Myocyte (in vitro differentiated cells): ENCODE measurements at places on chromosomes 12 and 14. TPM values are rescaled to one million over a fixed set of nuclear protein-coding genes. Genes with fewer than 3 reads are reported as not detected.

Gene INSM2
- total RNA-seq = not detected in 2 replicates

Gene LUM
- total RNA-seq = 147 and 149 TPM in 2 replicates

Gene AJUBA
- total RNA-seq = 150 and 178 TPM in 2 replicates

Gene CD69
- not detected in 2 replicates for total RNA-seq

Gene SIX1
- total RNA-seq = 96.6 and 118 TPM in 2 replicates

Gene FAM216A
- 32.7 and 40.7 TPM in 2 replicates for total RNA-seq

Gene TPPP2
- not detected in 2 replicates for total RNA-seq

GRCh38 chr12:114835031-114835430 is 151.1 kb upstream of the TBX3 start:
- no peak for DNase-seq

DNA sequence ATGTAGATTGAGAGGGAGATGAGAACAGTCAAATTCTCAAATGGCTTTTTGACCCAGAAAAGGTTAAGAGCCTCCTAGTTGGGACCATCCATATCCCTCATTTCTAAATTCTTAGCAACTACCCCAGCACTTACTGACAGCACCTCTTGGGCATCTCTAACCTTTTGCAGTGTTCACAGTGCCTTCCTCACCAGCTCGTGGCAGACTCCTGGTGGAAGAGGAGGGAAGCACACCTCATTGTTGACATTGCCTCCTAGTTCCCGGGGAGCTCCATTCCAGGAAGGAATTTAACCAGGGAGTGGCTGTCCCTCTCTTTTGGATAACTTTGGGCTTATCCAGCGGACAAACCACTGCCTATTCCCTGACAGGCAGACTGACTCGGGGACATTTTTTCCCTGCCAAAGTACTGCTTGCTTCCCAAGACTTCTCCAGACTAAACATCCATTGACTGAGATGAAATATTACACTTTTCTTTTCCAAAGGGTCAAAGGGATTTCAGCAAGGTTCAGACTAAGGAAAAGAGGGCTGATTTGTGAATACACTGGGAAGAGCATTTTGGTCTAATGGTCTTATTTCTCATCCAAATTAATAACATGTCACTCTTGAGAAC is 9.0 kb upstream of the OR6J1 start:
- DNase-seq = peak; percentile 87

DNA sequence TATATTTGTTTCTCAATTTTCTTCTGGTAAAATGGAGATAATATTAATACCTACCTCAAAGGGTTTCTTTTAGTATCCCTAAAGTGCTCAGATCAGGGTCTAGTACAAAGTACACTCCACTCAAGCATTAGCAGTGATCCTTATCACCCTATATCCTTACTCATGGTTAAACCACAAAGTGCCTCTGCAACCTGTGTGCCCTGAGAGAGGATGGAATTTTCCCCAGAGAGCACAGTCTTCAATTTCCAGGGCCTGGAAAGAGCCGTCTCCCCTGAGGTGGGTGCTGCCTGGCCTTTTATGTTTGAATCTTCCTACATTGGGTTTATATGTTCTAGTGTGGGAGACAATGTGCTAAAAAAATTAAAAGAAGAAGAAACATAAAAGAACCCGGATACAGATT is 183.1 kb upstream of the FBXO33 start:
- DNase-seq = no peak

GRCh38 chr14:53613404-53614253 is 343.0 kb downstream of the BMP4 start:
- DNase-seq = peak; percentile 48

DNA sequence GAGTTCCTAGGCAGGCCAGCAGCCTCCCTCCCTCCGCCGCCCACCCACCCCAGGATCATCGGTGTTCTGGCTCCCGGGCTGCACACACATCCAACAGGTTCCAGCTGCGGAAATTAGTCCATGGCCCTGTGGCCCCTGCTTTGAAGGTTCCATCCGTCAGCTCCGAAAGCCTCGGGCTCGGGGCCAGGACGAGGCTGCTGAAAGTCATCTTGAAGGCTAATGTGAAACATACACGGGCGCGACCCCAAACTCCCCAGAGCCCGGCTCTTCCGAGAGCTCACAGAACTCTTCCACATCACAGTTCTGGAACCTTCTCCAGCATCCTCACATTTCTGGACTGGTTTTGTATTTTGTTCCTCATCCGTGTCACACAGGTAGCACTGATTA is 19.8 kb downstream of the KDM2B start:
- DNase-seq = no peak

- peak; percentile 33 for DNase-seq
These were observed 46.0 kb upstream of the KTN1 start for GRCh38 chr14:55533960-55534359.

GRCh38 chr12:128190614-128191013 is 76.4 kb upstream of the TMEM132C start:
- DNase-seq = no peak

GRCh38 chr14:56300495-56300894 is 182.3 kb downstream of the PELI2 start:
- DNase-seq = peak; percentile 84

DNA sequence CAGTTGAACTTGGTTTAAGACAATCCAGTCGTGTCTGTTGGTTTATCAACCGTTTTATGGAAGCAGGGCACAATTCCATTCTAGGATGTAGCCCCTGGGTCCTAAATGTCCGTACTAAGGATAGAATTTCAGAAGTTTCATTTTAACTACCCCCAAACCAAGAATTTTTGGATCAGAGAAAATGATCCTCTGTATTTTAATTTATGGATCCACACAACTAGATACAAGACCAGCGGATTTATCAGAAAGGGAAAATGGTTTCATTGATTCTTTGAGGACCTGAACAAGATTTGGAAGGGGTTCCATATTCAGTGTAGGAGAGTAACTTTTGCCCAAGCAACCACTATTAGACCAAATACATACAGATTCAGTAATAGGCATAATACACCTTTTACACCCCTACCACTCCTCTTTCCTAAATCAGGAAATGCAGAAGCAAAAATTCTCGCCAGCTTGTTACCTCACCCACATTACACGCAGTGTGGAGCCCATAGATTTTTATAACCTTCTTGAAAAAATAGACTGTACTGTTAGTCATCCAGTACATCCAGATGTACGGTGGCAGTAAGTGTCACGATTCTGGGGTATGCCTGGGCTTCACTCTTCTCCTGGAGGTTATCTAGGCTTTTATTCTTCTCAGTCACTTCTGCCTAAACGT is 1.4 kb upstream of the FBXL14 start:
- DNase-seq = no peak

DNA sequence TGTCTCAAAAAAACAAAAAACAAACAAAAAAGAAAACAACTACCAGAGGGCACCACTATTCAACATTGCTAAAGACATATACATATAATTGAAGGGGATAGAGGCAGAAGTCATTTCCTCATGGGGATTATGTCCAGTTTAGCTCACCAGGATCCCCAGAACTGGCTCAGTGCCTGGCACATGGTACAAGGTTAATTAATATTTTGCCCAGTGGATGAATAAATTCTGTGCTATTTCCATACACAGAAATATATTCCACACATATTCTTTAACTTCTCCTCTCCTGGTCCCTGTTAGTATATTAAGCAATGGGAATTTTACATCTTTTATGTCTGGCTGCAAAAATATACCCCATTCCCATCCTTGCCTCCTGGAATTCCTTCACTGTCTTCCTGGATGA is 6.7 kb downstream of the FOS start:
- DNase-seq = no peak

- no peak for DNase-seq
These were observed 6.1 kb downstream of the ATP2B1 start for GRCh38 chr12:89702503-89702902.

DNA sequence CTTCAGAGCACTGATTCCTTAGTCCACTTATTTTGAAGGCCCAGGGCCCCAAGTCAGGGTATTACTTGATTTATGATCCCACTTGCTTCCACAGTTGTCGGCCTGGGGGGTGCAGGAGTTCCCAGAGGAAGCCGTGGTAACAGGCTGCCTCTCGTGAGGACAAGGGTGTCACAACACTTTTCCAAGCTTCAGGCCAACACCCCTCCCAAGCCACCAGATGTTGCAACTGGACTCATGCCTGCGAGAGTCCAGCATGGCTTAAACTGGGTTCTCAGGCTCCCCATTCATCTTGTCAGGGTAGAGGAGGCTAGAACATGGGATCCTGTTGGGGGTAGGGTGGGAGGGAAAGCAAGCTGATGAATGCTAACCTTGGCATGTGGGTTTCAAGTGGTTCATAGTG is 56.1 kb downstream of the BMP4 start:
- DNase-seq = peak; percentile 91

- no peak for DNase-seq
These were observed 76.4 kb upstream of the DICER1 start for GRCh38 chr14:95233702-95234241.

DNA sequence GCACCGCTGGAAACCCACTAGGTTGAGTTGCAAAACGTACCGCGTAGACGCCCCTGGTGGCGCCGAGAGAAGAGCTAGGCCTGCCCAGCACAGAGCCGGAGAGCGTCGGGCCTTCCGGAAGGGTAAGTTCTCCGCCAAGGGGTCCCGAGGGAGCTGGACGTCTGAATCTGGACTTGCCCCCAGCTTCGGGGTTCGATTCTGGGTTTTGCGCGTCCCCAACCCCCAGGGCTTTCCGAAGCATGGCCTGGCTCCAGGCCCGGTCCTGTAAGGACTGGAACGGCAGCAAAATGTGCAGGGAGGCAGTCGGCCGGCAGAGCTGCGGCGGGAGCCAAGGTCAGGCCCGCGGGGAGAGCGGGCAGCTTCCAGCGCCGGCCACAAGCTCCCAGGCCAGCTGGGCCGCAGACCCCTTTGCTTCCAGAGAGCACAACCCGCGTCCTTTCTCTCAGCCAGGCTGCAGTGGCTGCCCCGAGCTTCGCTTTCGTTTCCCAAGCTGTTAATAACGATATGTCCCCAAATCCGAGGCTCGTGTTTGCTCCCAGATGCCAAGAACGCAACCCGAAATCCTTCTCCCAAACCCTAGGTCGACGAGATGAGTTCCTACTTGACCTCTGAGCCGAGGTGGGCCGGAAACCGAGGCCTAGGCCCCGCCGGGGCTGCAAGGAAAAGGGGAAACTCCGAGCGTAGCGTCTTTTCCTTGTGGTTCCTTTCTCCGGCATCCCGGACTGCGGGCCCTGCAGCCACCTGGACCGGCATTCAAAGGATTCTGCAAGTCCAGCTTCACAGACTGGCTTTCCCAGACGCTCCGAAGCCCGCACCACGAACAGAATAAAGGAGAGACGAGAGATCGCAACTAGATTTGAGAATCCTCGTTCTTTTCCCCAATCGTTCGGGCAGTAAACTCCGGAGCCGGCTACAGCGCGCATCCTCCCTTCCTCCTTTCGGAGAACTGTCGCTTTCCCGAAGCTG is 3.2 kb upstream of the TBX5 start:
- no peak for DNase-seq

DNA sequence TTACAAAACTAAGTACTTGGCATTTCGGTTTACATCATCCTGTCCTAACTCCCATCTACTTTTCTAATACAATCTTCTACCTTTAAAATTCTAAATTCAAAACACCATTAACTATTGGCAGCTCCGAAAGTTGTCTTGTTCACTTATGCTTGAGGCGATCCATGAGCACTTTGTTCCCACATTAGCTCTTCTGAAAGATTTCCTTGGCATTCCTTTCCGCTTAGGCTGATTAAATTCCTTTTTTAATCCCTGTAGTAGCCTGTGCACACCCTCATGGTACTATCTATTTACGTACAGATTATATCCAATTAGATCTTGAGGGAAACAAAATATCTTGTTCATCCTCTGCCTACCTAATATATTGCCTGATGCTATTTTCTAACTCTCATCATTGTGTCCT is 480.7 kb downstream of the PRKD1 start:
- DNase-seq = no peak

DNA sequence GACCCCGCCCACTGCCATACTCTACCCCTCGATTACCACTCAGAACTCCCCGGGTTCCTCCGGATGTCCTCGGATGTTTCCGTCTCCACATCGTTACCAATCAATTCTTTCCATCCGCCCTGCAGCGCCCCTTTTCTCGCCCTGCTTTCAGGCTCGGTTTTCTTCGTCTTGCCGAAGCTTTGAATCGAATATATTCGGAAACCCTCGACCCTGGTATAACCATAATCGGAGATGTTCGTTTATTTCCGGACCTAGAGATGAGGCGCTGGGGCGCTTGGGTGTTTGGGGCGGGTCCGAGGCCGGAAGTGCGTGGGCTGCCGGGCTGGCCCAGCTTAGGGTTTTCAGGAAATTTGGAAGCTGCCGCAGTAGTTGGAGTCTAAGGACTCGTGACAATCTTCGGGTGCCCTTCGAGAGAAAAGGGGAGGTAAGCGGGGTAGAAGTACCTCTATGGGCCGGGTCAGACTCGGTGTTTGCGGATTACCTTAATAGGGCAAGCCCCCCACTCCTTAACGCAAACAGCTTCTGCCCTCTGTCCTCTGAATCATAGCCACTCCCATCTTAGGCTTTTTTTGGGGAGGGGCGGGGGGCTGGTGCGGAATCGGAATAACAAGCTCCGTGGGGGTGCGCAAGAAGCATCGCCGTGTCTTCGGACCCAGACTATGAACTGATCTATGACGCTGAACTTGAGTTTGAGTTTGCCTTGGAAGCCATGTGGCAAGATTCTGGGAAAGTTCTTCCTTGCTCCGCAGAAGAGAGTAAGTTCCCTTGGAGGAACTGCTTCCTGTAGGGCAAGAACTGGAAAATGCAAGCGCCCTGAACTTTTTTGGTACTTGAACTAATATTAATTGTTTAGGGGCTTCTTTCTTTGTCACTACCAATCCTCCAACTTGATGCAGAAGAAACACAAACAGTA is at the start of gene C14orf119:
TSS of gene C14orf119 (plus strand) at position 310 of the 913 bp plus-strand sequence. CDS start 2,154 bp downstream, outside the sequence.
- DNase-seq = peak; percentile 100

GRCh38 chr14:85426068-85426935 is 103.6 kb upstream of the FLRT2 start:
- DNase-seq = peak; percentile 94

DNA sequence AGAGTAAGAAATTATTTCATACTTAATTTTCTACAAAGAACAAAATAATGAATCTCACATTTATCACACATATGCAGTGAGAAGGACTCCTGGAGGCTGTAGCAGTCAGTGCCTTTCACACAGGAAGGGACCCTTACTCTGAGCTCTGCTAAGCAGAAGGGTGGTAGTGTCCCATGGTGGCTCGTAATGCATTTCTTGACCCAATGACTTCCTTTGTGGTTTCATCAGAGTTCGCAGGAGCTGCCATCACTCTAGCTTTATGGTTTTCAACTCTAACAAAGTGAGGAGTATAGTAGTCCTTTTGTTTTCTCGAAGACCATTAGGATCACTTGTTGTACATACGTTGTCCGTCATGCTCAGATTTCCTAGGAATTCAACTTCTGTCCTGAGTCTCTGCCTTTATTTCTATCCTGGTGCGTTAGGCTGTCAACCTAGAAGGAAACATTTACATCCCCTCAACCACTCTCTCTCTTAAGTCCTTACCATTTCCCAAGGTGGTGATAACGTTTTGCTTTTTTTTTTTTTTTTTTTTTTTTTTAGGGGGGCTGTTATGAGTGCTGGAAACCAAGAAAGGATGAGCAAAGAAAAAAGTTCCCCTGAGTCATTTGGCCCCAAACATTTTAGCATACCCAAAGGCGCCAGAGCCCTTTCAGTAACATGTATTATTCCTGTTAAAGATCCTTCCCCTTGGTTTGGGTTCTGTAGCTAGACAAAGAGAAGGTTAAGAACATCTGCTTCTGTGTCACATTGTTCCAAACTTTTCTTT is 37.2 kb downstream of the GABARAPL1 start:
- DNase-seq = no peak
